ENCODE measurements at places on chromosomes 7 and 10.

GRCh38 chr10:76244061-76244686, 812.8 kb downstream of the LRMDA start:
- DNase-seq, result no peak

- DNase-seq, result no peak
These were observed 23.2 kb upstream of the MALSU1 start for GRCh38 chr7:23275912-23276311.

DNA sequence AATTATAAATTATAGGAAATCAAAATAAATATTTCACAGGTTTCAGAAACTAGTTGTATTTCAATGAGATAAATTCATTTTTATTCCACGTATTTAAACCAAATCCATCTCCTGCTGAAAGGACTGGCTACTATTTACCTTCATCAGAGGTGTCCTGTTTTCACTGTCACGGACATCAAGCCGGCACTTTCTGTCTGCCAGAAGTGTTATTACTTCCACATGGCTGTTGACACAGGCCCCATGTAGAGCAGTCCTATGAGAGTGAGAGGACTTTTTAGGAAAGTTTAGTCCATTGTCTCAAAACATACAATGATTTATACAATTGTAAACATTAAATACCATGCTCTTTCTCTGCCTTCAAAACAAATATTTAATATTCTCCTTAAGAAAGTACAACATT, 100.4 kb upstream of the ACBD5 start:
- DNase-seq, result no peak

GRCh38 chr10:84190621-84191020, 3.7 kb upstream of the CDHR1 start:
- no peak for DNase-seq

DNA sequence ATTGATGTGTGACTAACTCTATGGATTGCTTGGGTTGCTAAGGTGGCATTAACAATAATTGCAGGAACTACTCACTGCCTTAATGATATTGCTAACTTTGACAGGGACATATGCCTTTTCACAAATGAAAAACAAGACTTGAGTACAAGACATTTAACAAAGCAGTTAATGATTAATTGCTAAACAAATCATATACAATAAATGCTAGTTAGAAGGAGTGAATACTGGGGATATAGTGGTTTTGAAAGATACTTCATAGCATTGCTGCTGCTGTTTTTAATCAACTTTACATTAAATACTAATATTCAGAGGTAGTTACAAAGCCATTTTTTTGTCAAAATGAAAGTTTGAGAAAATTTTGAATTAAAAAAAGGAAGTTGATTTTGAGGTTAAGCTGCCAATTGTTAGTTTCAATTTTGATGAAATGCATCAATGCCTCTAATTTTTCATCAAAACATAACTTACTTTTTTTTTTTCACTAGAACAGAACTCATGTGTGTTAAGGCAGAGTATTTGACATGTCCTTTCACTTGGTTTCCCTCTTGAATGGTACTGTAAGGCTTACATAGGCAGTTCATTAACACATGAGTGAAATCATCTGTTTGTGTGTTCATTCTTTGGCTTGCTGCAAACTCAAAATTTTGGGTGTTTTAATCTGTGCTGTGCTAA, 106.2 kb upstream of the SEMA3D start:
- no peak for DNase-seq

DNA sequence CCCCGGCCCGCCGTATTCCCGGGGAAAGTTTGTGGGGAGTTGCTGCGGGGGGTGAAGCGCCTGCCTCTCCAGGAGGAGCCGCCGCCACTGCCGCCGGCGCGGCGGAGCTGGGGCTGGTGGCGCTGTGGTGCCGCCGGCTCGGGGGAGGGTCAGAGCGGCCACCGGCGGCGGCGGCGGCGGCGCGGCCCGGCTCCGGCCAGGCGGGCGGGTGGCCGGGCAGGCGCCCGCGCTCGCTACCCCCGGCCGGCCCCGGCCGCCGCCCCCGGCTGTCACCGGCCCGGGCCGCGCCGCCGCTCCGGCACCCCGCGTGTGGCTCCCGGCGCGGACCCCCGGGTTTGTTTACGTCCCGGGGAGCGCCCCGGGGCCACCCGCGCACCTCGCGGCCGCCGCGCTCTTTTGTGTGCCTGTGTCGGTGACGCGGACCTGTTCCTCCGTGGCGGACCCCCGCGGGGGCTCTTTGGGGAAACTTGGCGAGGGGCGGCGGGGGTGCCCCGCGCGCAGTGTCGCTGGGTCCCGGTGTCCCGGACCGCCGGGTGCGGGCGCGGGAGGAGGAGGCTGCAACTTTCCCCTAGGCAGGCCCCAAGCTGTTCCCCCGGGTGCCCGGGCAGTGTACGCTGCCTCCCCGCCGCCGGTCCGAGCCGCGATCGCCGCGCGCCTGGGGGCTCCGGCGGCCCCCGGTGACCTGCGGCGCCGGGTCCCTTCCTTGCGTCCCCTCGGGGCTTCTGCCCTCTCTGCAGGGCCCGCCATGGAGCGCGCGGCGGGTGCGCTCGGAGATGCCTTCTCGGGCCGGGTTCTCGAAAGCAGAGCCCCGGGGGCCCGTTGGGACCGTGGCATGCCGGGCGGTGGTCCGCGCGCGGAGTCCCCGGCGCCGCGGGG, 593 bp upstream of the CUX1 start:
- no peak for DNase-seq

GRCh38 chr7:101828301-101829020, 11.0 kb downstream of the CUX1 start:
- no peak for DNase-seq

GRCh38 chr10:22723343-22723779, 9.0 kb upstream of the PIP4K2A start:
- no peak for DNase-seq

DNA sequence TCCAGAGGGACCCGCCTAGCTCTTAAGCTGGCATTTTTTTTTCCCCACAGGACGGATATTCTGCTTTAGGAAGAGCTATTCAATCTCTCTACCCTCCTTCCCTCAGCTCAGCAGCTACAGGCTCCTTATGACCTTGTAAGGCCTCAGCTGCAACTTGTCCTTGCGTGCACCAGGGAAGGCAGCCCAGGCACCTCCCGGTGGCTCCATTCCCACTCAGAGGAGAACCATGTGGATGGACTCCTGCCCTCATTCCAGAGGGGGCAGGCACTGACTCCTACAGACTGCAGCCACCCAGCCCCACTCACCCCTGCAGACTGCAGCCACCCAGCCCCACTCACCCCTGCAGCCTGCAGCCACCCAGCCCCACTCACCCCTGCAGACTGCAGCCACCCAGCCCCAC, 73.7 kb downstream of the ITIH5 start:
- no peak for DNase-seq

- no peak for DNase-seq
These were observed 8.3 kb downstream of the ADD3 start for GRCh38 chr10:110016039-110016438.

GRCh38 chr7:50448823-50449222, 1.3 kb downstream of the FIGNL1 start:
- no peak for DNase-seq

- DNase-seq, result no peak
These were observed 112.3 kb downstream of the ARHGAP12 start for GRCh38 chr10:31816318-31816717.

GRCh38 chr10:69663369-69663947, 33.4 kb downstream of the FAM241B start:
- DNase-seq, result no peak

- no peak for DNase-seq
These were observed 9.2 kb downstream of the GNA12 start for GRCh38 chr7:2834748-2835441.

- DNase-seq, result no peak
These were observed 1138.3 kb upstream of the LRRTM3 start for GRCh38 chr10:65787571-65787970.

Measured in CD4-positive, alpha-beta T cell treated with Interleukin-6 at 100 ng/mL for 8 hours (primary cell).